ENCODE measurements at places on chromosomes 4 and X. TPM values are rescaled to one million over a fixed set of nuclear protein-coding genes. Genes with fewer than 3 reads are reported as not detected.

GRCh38 chr4:85806334-85806733, 331.4 kb downstream of the ARHGAP24 start:
- DNase-seq: no peak

DNA sequence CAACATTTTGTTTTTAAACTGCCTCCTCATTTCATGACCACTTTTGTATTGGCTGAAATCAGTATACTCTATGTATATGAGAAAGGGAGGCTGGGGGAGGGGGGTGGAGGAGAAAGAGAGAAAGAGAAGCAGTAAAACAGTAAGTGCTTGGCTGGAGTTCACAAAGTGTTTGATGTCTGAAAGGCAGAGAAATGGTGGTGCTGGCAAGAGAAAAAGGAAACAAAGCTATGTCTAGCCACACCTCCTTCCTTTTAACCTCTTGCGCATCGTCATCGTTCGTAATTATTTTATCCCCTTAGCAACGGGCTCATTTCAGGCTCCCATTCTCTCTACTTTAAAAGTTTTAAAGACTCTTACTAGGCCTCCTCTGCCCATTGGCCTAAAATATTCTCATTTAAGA, 25.6 kb downstream of the RPA4 start:
- no peak for DNase-seq

DNA sequence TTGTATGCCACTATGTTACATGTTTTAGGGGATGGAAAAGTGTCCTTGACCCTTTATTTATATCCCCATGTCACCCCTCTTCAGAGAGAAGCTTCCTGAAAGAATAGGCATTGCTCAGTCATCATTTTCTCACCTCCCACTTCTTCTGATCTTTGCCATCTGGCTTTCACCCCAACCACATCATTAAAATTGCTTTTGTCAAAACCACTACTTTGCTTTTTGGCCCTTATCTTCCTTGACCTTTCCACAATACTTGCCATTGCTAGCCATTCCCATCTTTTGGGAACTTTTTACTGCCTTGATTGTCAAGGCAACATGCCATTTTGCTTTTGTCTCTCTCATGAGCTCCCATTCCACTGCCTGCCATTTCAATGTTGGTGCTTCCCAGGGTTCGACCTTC, 14.9 kb upstream of the FAM9B start:
- no peak for DNase-seq

DNA sequence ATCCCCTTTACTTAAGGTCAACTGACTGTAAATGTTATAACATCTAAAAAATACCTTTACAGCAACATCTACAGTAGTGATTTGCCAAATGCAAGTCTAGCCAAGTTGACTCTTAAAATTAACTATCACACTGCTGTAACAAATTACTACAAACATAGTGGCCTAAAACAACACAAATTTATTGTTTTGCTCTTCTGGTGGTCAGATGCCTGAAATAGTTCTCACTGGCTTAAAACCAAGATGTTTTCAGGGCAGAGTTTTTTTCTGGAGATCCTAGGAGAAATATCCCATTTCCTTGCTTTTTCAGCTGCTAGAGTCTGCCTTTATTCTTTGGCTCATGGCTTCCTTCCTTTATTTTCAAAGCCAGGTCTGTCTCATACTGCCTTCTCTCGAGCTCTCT, 120.5 kb downstream of the ADGRL3 start:
- DNase-seq: no peak

DNA sequence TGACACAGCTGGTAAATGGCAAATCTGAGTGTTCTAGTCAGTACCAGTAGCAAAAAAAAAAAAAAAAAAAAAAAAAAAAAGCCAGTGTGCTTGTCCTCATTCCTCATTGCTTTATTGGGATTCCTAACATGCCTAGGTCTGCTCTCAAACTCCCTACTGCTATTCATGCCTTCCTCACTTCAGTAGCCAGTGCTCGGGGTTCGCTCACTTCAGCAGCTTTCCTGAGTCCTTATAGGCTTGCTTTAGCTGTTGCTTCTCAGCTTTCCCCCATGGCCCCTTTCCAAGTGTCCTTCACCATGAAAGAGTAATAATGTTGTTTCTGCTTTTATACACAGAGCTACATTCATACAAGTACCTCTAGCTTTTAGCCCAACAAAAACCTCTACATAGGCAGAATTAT, 30.8 kb downstream of the SLITRK2 start:
- DNase-seq: no peak

- no peak for DNase-seq
These were observed 14.1 kb upstream of the CNOT6L start for GRCh38 chr4:77833126-77833724.

GRCh38 chrX:153668423-153669173, 5.0 kb downstream of the PNCK start:
- DNase-seq: no peak

GRCh38 chrX:42541554-42541953, 236.4 kb downstream of the PPP1R2C start:
- DNase-seq: no peak

DNA sequence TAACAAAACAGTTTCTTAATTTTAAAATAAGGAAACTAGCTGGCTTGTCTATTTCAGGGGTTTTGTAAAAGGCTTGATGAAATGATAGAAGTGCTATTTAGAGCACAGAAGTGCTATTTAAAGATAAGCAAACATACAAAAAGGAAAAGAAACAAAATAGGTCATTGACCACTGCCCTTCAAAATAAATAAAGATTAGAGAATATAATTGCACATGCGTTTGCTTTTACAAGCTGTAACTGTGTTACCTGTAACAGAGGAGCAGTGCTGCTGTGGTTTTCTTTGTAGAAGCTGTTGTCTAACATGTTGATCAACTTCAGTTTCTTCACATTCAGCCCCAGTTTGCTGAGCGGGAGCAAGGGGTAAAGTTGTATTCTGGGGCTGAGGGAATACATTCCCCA, 63.5 kb downstream of the WNK3 start:
- DNase-seq: no peak

The JCHAIN gene
- total RNA-seq: not detected

The PRDM5 gene
- total RNA-seq: 0.51 TPM

The RTL5 gene
- 0.18 TPM for total RNA-seq

The OPRPN gene
- total RNA-seq: not detected
